ENCODE measurements at places on chromosomes 3 and 15.

DNA sequence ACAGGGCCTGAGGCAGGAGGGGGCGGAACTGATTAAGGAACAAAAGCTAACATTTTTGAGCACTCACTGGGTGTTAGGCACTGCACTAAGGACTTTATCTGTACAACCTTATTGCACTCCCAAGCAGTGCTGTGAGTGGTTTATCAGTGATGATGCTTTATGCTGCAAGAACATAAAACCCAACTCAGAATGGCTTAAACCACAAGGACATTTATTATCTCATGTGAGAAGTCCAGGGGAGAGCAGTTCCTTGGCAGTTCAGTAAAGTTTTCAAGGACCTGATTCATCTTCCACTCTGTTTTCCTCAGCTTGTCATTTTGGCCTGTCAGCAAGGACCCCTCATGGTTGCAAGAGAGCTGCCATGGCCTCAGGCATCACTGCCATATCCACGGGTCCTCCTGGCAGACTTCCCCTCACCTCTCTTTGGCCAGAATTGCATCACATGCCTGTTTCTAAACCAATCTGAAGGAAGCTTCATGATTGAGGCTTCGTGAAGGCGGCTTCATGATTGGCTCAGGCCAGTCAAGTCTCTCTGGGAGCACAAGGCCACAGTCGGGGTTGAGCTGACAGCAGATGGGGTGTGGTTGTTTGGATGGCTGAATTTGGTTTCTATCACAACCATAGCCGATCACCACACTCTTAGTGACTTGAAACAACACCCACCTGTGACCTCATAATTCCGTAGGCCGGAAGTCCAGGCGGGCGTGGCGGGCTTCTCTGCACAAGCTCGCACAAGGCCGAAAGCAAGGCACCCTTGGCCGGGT, 15.8 kb downstream of the EFCC1 start:
- no peak for DNase-seq

DNA sequence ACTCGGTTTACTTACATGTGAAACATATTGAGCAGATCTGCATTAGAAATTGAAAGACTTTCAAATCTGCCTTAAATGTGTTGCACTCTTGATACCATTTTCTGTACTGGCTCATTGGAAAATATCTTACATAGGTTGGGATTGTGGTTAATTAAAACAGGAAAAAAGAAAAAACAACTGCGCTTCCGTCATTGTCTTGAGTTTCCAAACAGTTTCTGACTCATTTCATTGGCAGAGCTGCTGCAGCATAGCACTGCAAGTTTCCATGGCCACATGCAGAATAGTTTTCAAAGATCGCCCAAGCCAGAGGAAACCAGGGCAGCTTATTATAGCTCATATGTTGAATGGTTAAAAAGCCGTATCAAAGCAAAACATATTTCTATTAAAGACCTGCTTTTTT, 446.6 kb upstream of the BCHE start:
- no peak for DNase-seq

DNA sequence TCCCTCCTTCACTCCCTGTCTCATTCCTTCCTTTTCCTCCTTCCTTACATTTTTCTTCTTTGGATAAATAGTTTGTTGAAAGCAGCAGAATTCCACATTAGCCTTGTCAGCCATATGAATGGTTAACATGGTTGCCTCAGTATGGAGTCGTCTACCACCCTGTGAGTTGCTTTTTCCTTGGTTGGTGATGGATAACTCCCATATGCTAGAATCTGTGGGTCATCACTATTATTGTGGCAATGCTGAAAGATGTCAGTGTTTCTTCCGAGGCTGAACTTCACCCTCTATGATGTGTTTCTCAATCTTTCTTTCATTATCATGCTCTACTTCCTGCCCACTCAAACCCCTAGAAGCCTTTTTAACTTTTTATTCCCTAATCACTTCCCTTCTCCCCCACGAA, 481.8 kb upstream of the KCNMB2 start:
- no peak for DNase-seq

DNA sequence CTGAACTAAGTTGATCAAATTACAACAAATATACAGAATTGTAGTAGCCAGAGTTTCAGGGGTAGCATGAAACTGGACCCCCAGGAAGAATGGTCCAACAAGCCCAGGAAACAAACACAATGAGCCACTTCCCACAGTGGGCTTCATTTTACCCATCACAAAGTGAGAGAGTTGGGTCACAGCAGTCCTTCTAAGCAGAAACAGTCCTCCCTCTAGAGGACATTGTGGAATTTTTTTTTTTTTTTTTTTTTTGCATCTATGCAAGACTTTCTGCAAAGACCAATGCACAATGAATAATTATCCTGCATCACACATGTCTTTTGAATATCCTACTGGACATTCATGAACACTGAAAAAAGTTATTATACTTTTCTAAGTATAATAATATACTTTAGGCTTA, 73.8 kb upstream of the ATP13A5 start:
- DNase-seq: no peak

DNA sequence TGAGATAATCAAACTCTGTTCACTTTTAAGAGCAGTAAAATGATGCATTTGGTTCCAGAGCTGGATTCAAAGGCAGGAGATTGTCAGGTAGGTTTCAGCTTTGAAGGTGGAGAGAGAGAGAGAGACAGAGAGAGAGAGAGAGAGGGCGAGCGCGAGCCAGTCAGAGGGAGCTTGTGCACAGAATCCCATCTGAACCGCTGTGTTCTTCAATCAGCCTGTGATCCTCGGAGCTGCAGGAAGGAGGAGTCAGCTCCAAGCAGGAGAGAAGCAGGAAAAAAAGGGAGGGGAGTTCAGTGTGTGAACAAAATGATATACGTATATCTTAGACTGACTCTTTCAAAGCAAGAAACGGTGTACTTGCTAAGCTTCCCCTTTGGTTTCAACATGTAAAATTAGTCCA, at the start of gene GPR149:
Gene GPR149 (minus strand): TSS at position 177 of the 400 bp plus-strand sequence. CDS start 575 bp downstream, outside the sequence.
- DNase-seq: no peak

DNA sequence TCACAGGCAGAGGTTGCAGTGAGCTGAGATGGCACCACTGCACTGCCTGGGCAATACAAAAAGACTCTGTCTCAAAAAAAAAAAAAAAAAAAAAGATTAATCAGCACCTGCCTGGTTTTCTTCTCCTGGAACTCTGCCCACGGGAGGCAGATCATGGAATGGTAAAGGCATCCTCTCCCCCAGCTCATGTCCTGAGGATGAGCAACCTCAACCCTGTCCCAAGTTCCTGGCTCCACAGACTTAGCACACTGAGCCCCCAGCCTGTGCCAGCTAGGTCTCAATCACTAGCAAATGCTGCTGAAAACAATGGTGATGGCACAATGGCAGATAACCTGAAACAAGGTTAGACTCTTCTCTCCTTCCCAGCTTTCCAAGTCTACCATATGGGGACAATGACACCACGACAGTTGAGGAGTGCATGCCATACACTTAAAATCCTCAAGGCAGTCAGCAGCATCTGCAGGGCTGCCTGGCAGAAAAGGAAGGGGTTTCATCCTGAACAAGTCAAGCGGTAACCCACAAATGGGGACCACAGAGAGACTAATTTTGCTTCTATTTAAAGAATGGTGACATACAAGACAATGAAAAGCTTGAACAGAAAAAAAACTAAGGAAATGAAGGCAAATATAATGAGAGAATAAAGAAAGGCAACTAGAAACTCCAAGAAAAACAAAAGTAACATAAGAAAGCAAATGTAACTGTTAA, 4.8 kb downstream of the CLN6 start:
- DNase-seq: no peak

DNA sequence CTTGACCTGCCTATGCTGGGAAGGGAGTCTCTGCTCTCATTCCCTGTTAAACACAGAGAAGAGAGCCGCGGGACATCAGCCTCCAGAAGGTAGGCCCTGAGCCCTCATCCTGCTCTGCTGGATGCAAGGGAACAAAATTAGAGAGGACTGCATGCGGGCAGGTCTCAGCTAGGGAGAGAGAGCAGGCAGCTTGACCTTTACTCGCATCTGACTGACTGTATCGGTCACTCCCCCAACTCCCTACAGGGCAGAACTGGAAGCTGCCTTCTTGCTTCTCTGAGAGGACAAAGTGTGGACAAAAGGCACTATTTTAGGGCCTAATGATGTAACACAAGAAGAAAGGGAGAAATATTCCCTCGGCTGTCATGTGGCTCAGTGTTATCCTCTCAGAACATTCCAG, 38.7 kb upstream of the ATOSA start:
- DNase-seq: no peak

GRCh38 chr3:27431116-27431515, 53.1 kb downstream of the SLC4A7 start:
- no peak for DNase-seq

DNA sequence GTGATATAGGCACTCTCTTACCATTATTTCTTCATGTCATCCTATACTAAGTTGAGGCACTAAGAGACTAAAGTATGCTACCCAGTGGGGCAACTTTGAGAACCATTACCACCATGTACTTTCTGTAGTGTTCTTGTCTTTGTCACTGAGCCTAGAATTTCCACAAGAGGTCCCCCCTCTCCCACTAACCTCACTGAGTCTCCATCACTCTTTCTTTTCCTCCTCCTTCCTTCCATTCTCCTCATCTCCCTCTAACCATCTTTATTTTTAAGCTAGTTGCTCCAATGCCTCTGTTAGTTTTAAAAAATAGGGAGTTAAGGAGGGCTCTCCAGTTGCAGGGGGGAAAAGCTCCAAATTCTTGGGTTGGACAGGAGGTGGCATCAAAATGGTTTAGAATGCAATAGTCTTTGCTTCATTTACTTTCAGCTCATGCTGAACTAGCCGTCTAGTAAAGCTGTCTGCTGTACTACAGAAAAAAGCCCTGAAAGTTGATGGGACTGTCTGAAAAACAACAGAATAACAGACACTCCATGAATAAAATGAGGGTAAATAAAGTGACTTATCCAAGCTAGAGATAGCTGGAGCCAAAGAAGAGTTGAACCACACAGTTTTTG, 85.1 kb upstream of the MYRIP start:
- DNase-seq: no peak

DNA sequence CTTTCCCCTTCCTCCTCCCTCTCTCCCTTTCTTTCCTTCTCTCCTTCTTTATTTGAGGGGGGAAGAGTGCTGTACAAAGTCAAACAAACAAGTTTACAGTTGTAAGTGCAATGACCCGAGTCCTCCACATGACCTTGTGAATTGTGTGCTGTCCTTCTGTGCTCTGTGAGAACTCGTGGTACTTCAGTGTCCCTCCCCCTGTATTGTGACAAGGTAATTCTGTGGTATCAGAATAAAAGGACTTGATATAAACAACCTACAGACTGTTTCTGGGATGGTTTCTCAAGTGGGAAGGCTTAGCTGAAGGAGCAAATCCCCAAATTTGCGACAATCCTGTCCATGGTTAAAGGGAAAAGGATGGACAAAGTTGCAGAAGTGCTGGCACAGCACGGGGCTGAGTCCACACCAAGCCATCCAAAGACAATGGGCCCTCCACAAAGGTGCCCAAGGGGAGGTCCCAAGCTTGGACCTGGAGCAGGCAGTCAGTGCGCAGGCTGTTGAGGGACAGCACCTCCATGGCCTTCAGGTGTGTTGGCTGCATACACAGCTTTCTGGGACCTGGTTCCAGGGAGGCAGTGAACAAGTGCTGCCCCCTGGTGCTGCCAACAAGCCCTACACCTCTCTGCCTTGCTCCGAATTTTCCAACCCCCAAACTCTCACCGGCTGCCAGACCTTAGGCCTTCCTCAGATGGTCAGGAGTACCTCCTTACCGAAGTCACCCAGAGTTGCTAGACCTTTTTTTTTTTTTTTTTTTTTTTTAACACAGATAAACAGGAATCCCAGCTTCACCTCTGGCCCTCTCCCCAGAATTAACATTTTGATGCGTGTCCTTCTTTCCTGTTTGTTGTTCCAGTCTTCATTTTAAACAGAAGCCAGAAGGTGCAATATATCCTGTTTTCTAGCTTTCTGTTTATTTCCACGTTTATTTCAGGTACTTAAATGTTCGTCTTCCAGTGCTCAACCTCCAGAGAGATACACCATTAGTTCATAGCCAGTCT, 2.6 kb upstream of the APEH start:
- no peak for DNase-seq

DNA sequence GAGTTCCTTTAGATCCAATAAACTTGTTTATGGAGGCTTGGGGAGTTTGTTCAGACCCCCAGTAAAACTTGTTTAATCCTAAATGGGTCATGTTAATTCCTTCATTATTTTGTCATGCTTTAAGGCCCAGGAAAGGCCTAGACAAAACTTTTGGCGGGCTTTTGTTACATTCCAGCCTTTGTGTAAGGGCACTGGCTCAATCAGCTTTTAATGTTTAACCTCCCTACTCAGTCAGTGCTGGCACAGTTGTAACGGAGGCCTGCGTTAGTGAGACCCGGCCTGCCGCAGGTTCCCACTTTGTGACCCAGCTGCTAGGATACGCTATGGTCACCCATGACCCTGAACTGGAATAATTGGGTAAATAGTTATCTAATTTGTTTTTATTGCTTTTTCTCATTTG, 59.2 kb downstream of the OXSM start:
- DNase-seq: no peak

DNA sequence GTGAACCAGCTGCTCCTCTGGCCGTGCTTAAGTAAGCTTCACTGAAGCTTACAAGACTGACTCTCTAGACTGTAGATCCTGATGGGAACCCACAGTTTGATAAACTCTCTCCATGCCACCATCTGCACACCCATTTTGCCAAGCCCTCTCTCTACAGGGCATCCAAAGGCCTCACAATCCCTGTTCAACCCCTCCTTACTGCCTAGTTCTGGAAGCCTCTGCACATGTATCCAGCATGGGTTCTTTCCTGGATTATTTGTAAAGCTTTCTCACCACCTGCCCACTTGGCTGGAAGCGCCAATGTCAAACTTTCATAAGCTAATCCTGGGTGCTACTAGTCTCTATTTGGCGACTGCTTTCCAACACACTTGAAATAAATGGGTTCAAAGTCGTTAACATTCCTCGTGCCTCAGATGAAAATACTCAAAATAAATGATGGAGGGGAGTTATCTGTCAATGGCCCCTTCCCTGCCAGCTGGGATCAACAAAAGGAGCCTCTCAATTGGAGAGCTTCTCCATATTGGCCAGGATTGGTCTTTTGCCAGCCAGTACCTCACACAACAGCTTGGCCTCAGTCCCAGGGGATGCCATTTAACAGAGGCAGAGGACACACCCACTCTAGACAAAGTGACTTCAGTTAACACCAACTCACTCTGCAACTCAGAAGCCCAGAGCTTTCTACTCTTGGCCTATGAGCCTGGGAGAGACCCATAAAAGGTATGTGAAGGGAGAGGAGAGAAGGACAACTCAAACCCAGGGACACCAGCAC, 48.1 kb downstream of the SH3BP5 start:
- DNase-seq: no peak

DNA sequence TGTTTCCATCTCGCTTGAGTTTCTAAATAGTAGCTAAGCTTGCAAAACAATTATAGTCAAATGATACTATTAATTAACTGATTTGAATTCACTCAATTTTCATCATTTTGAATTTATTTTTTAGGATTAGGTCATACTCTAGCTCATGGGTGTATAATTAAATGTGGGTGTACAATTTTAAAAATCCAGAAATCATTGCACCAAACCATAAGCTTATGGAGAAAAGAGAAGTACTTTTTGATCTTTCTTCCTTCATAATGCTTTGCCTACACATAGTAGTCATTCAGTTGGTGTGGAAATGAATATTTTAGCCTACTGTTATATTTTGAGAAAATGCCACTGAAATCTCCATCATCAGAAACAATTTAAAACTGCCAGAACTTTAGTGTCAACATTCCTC, 175.1 kb downstream of the CD47 start:
- no peak for DNase-seq

GRCh38 chr3:135000465-135000864, 205.4 kb downstream of the EPHB1 start:
- DNase-seq: no peak

- no peak for DNase-seq
Observed at GRCh38 chr15:39925112-39925842, 5.2 kb upstream of the GPR176 start.

- DNase-seq: no peak
Observed at GRCh38 chr3:45711931-45712330, 22.7 kb downstream of the SACM1L start.
